ENCODE measurements at places on chromosomes 4 and X.

- DNase-seq: no peak
Measured at GRCh38 chrX:97011540-97011939, 127.8 kb downstream of the RPA4 start.

DNA sequence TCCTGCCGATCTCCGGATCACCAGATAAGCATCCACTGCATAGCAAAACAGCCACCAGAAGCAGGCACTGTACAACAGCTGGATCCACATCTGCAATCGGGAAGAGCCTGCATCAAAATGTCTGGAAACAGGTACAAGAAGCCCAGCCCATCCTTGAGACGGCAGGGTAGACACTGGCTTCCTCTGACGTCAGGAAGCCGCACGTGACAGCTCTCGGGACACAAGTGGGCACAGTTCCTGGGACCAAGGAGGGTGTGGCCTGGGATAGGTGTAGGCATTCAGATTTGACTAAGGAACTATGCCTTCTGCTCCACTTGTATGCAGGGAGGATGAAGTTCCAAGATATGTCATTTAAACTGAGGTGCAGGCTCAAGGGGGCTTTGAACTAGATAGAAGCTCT is 6.3 kb downstream of the GPR143 start:
- DNase-seq: no peak

GRCh38 chr4:127001933-127002332 is 630.8 kb upstream of the INTU start:
- no peak for DNase-seq

- DNase-seq: no peak
Measured at GRCh38 chrX:13120017-13120416, 75.6 kb upstream of the FAM9C start.

DNA sequence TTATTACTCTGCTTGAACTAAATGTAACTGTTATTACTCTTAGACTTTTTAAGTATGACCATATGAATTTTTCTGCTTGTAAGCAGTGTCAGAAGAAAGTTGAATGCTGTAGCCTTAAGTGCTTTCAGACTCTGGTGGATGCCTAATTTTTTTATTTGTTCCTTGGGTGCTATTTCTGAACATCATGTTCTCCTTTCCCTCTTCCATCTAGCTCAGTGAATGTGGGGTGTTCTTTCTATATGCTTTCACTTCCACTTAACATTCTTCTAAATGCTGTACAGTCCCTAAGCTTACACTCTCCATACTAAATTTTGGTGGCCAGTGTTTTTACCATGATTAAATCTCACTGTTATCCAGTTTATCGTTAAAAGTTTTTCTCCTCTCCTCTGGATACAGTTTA is 3.6 kb downstream of the DCK start:
- no peak for DNase-seq
